ENCODE measurements at places on chromosomes 4 and X. TPM values are rescaled to one million over a fixed set of nuclear protein-coding genes. Genes with fewer than 3 reads are reported as not detected.

Gene UBE2D3
- total RNA-seq: 339 TPM

Gene P2RY4
- 0.35 TPM for total RNA-seq

Gene SPANXB1
- not detected for total RNA-seq

Gene CC2D2A
- total RNA-seq: 0.22 TPM

Gene AREG
- total RNA-seq: 0.44 TPM

Gene BCOR
- total RNA-seq: 48.7 TPM

Gene ARHGEF38
- total RNA-seq: not detected

Gene ATP1B4
- not detected for total RNA-seq

Gene TFDP3
- not detected for total RNA-seq

Gene SLC10A4
- not detected for total RNA-seq

Gene BBS12
- 3.7 TPM for total RNA-seq

Gene TLL1
- total RNA-seq: not detected

Gene NR3C2
- 46.0 TPM for total RNA-seq

Gene SLC26A1
- total RNA-seq: 0.55 TPM

Gene ADGRA3
- 0.30 TPM for total RNA-seq

Gene GPR78
- not detected for total RNA-seq

Gene ENAM
- total RNA-seq: not detected

Gene BMP3
- total RNA-seq: not detected

Gene CT45A5
- not detected for total RNA-seq

Gene VCX3A
- not detected for total RNA-seq

Gene DGAT2L6
- total RNA-seq: not detected

Gene CYP4V2
- total RNA-seq: 41.9 TPM

Gene HTN1
- total RNA-seq: not detected

Gene CT47A7
- not detected for total RNA-seq

Gene RAP1GDS1
- 44.6 TPM for total RNA-seq

Gene ARX
- total RNA-seq: not detected

Gene SLC9B1
- total RNA-seq: 5.2 TPM

Gene F8A2
- total RNA-seq: not detected

Gene BEX5
- total RNA-seq: 5.9 TPM

Gene ITM2A
- total RNA-seq: 169 TPM

Gene SLC10A6
- total RNA-seq: not detected

Gene TKTL2
- not detected for total RNA-seq

Gene XKRX
- total RNA-seq: 0.47 TPM

Gene RBM47
- 1.5 TPM for total RNA-seq

Gene IL1RAPL2
- total RNA-seq: not detected

Gene CNKSR2
- total RNA-seq: 8.6 TPM

Gene ATP2B3
- total RNA-seq: not detected

Gene ODAPH
- not detected for total RNA-seq

Gene FAT4
- total RNA-seq: not detected

Gene PTPN13
- total RNA-seq: 7.6 TPM

Gene TRIM75
- total RNA-seq: not detected

Gene NPNT
- total RNA-seq: not detected

Gene DSPP
- not detected for total RNA-seq

Gene TLR10
- 0.28 TPM for total RNA-seq

Gene SLITRK2
- total RNA-seq: not detected

Gene PTTG2
- total RNA-seq: 1.5 TPM

Gene MAGEE2
- total RNA-seq: not detected

Gene DCLK2
- not detected for total RNA-seq

Gene GABRE
- not detected for total RNA-seq

Gene RPL10
- total RNA-seq: 5,157 TPM

Gene MAOB
- not detected for total RNA-seq

Gene TBX22
- total RNA-seq: not detected

Gene SERTM2
- total RNA-seq: not detected

Gene ESX1
- total RNA-seq: not detected

Gene SFRP2
- not detected for total RNA-seq

Gene AVPR2
- not detected for total RNA-seq

Gene SLC39A8
- total RNA-seq: 25.7 TPM

Data from CD4-positive, alpha-beta memory T cell (primary cell).